ENCODE measurements at places on chromosomes 7 and 10. TPM values are rescaled to one million over a fixed set of nuclear protein-coding genes. Genes with fewer than 3 reads are reported as not detected.

The CNTNAP2 gene
- not detected for total RNA-seq

The PUS7 gene
- 25.8 TPM for total RNA-seq

The PRSS37 gene
- not detected for total RNA-seq

The STEAP4 gene
- total RNA-seq: not detected

The CYREN gene
- total RNA-seq: 69.9 TPM

The IL2RA gene
- total RNA-seq: not detected

The ZNF777 gene
- total RNA-seq: 12.3 TPM

The FAM241B gene
- total RNA-seq: 4.1 TPM

The GATA3 gene
- 0.68 TPM for total RNA-seq

The AASS gene
- 10.7 TPM for total RNA-seq

The RNF148 gene
- total RNA-seq: 0.18 TPM

The FGL2 gene
- not detected for total RNA-seq

The LRRTM3 gene
- total RNA-seq: not detected

The STMP1 gene
- 9.0 TPM for total RNA-seq

The RHOBTB1 gene
- total RNA-seq: 5.9 TPM

The ITIH5 gene
- not detected for total RNA-seq

The SFMBT2 gene
- 1.9 TPM for total RNA-seq

The GRK5 gene
- total RNA-seq: 11.4 TPM

The CHRM2 gene
- total RNA-seq: not detected

The ENTPD1 gene
- not detected for total RNA-seq

The RFC2 gene
- 114 TPM for total RNA-seq

The NOBOX gene
- total RNA-seq: not detected

The PRF1 gene
- total RNA-seq: not detected

The PHKG1 gene
- total RNA-seq: 0.10 TPM

The CCDC172 gene
- total RNA-seq: not detected

The TDRD1 gene
- not detected for total RNA-seq

The NRF1 gene
- 13.3 TPM for total RNA-seq

The IFIT1B gene
- not detected for total RNA-seq

The PVRIG gene
- not detected for total RNA-seq

The CAMK1D gene
- 3.9 TPM for total RNA-seq

The SORCS1 gene
- 0.40 TPM for total RNA-seq

The ATOH7 gene
- total RNA-seq: not detected

The SLC25A28 gene
- 15.0 TPM for total RNA-seq

The CSGALNACT2 gene
- 2.0 TPM for total RNA-seq

The GPR15LG gene
- total RNA-seq: not detected

The ADAM22 gene
- 7.0 TPM for total RNA-seq

The XRCC2 gene
- total RNA-seq: 10.5 TPM

The HOXA4 gene
- 1.3 TPM for total RNA-seq

The UTF1 gene
- total RNA-seq: not detected

The DENND2A gene
- 1.8 TPM for total RNA-seq

The DNAH11 gene
- 6.1 TPM for total RNA-seq

The FAM180A gene
- not detected for total RNA-seq

The GRM8 gene
- 0.27 TPM for total RNA-seq

Data from HT1080 (cell line).